EH (cell line): ENCODE measurements at places on chromosomes 13 and 19.

- DNase-seq: peak; percentile 38
Measured at GRCh38 chr19:35061583-35062373, 20.3 kb downstream of the HPN start.

DNA sequence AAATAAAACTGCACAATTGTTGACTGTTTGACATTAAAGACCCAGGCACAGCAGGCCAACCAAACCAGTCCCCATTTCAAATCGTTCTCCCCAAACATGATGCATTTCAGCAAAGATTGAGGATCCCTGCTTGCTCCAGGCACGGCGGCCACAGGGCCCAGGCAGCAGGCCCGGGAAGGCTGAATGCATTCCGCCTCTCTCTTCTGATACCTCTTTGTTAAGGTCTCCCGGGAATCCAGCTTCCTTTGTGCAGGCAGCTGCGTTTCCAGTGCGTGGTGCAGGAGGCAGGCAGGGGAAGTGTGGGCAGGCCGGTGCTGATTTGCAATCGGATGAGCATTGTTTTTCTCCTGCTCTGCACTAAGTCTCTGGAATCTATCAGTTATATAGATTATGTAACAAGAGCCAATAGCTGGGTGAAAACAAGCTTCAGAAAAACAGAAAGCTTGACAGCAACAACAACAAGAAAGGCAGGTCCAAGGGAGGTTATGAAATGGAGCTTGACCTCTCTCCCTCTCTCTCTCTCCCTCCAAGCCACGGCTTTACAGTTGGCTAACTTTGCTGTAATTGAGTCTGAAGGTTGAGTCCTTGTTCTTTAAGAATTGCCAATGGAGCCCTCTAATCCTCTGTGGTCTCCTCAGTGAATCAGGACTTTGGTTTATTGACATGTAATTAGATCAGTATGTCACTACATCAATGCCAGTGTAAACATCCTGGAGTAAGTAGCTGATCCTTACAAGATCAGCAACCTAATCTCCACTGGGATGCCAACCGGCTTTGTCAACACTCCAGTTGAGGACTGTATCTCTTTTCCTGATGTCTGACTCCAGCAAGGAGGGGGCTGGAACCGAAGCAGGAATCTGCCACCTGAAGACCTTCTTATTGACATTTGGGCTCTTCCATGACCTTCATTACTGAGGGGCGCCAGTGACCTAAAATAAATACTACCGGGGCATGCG, 338.0 kb downstream of the TEX29 start:
- DNase-seq: no peak

DNA sequence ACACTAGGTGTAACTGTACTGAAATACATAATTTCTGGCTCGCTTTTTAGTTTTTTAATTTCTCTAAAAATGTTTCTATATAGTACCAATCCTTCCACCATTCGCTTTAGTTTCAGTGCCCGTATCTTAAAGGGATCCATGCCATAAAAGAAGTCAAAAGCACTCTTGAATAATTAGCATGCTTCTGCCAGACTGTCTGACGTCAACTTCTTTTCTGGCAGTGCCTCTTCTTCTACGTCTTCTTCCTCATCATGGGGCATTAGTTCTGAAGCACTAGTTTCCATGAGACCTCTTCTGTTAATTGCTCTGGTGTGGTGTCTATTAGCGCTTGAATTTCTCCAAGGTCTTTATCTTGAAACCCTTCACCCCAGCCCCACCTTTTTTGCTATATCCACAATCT, 93.8 kb upstream of the DOCK9 start:
- no peak for DNase-seq

DNA sequence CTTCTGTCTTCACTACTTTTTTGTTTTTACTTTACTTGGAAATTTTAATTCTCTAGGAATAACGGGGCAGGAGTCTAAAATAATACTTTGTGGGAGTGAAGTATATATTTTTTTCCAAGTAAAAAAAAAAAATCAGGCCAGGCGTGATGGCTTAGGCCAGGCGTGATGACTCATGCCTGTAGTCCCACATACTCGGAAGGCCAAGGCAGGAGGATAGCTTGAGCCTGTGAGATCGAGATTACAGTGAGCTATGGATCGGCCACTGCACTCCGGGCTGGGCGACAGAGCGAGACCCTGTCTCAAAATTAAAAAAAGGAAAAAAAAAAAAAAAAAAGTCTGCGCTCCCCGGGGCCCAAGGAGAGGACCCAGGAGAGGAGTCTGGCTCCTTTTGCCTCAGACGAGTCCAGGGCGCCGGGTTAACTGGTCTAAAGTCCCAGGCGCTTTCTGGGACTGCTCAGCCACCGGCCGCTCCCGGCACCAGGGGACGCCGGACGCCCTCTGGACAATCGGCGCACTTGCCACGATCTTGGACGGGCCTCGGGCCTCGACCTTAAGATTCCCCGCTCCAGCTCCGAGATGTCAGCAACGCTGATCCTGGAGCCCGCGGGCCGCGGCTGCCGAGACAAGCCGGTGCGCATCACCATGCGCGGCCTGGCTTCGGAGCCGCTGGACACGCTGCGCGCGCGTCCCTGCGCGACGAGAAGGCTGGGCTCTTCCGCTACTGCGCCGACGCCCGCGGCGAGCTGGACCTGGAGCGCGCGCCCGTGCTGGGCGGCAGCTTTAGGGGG, 2.7 kb upstream of the ZFP82 start:
- DNase-seq: peak; percentile 31

DNA sequence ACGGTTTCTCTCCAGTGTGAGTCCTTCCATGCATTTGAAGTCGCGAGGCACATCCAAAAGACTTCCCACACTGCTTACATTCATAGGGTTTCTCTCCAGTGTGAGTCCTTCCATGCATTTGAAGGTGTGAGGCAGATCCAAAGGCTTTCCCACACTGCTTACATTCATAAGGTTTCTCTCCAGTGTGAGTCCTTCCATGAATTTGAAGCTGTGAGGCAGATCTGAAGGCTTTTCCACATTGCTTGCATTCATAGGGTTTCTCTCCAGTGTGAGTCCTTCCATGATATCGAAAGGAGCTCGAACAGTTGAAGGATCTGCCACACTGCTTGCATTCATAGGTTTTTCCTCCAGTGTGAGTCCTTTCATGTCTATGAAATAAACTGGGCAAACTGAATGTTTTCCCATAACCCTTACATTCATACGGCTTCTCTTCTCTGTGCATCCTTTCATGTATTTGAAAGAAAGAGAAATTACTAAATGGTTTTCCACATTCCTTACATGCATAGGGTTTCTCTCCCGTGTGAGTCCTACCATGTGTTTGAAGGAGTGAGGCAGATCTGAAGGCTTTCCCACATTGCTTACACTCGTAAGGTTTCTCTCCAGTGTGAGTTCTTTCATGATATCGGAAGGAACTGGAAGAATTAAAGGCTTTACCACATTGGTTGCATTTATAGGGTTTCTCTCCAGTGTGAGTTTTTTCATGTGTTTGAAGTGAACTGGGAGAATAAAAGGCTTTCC, 20.3 kb downstream of the ZNF433 start:
- peak; percentile 1 for DNase-seq
